ENCODE measurements at places on chromosomes 11 and 22.

GRCh38 chr22:47750086-47750485, 987.6 kb downstream of the TBC1D22A start:
- DNase-seq: no peak

GRCh38 chr22:39734866-39735265, 158.7 kb downstream of the ENTHD1 start:
- no peak for DNase-seq

DNA sequence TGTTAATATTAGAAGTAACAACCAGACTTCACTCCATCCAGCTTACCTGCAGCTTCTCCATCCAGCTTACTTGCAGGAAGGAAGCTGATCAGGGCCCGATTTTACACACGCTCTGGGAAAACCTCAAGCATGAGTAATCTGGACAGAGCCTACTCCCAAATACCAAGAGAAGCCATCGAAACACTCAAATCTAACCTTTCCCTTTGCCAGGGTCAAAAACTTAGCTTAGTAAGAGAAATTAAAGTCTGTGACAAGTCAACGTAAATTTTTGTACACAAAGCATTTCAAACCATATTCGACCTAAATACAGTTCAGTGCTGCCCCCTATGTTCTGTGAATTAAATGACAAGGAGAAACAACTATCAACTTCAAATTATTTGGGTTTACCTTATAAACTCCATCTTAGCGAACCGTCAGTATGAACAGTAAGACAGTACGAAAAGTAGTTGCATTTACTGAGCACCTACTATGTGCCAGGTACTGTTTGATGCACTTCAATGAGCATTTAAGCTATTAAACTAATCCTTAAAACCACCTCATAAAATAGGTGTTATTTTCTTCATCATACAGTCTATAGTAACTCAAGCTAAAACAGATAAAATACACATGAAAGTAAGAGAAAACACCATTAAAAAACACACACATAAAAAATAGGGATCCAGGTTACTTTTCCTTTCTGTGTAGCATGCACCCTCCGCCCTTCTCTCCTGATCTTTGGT, 36.9 kb downstream of the ARFGAP3 start:
- peak; percentile 15 for DNase-seq

- DNase-seq: no peak
Observed at GRCh38 chr11:15723966-15724365, 609.2 kb downstream of the INSC start.

DNA sequence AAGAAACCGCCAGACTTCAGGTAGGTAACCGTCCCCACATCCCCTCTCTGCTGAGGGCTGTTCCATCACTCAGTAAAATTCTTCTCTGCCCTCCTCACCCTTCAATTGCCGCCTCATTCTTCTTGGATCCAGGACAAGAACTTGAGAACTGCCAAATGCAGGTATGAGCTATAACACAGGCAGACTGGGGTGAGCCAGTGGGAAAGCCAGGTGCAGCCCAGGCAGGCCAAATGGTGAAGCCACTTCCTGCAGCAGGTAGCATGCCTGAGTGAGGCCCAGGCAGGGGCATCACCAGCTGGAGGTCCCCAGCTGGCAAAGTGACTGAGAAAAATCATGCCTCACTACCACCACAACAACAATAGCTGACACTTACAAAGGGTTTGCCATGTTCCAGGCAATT, 22.4 kb upstream of the API5 start:
- no peak for DNase-seq

- no peak for DNase-seq
Observed at GRCh38 chr22:23169043-23169406, 11.3 kb upstream of the BCR start.

GRCh38 chr11:36073411-36074203, 129.7 kb downstream of the LDLRAD3 start:
- DNase-seq: no peak

DNA sequence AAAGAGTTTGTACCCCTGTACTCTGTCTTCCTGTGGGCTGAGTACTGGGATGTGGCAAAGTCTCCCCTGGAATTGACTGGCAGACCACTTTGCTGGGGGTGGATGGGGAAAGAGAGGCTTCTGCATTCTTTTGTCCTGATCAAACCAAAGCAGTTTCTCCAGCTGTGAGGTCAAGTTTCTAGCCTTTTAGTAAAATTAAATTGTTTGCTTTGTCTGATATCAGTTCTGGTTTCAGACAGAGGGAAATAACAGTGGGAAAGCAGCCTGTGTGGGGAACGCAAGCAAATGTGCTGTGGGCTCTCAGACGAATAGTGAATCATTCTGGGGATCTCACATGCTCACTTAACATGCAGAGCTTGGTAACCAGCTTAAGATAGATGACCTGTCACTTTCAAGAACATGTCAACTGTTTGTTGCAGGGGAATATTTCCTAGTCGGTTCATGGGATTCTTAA, 151.6 kb downstream of the FAT3 start:
- DNase-seq: no peak

DNA sequence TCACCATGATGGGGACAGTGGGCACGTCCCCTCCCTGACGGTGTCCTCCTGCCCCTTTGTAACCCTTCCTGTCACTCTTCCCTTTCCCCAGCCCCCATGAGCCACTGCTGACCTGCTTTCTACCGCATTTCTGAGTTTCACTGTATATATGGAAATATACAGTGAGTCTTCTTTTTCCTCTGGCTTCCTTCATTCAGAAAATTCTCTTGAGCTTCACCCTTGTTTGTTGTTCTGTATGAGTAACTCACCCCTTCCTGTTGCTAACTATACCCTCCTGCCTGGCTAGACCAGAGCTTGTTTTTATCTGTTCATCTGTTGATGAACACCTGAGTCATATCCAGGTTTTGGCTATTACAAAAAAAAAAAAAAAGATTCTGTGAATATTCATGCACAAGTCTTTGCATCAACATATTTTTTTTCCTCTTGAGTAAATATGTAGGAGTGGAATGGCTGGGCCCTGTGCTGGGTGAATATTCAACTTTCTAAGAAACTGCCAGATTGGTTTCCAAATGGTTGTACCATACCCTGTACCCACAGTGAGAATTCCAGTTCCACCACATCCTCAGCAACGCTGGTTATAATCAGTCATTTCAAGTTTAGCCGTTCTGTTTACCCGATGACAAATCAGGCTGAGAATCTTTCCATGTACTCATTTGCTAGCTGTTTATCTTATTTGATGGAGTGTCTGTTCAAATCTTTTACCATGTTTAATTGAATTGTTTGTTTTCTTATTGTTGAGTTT, 62.0 kb downstream of the IGF2 start:
- no peak for DNase-seq

DNA sequence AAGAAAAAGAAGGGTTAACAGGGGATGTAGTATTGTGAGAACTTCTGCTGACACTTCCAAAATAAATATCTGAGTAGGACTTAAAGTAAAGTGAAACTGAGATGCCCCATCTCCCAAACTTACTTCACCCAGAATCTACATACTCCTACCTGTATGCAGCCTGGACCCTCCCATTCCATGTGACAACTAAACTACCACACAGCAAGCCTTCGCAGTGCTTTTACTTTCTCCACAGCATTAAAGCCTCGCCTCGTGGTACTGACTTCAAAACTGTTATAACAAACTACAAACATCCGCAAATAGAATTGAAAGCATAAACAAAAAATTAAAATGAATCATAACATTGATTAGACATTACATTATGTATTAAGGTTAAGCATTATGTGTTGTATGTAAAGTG, 985 bp downstream of the MPZL2 start:
- DNase-seq: no peak
